ENCODE measurements at places on chromosomes 16 and 17.

GRCh38 chr17:5788266-5788900, 204.1 kb upstream of the NLRP1 start:
- DNase-seq: no peak

GRCh38 chr16:47817048-47817447, 338.7 kb downstream of the ABCC12 start:
- no peak for DNase-seq

DNA sequence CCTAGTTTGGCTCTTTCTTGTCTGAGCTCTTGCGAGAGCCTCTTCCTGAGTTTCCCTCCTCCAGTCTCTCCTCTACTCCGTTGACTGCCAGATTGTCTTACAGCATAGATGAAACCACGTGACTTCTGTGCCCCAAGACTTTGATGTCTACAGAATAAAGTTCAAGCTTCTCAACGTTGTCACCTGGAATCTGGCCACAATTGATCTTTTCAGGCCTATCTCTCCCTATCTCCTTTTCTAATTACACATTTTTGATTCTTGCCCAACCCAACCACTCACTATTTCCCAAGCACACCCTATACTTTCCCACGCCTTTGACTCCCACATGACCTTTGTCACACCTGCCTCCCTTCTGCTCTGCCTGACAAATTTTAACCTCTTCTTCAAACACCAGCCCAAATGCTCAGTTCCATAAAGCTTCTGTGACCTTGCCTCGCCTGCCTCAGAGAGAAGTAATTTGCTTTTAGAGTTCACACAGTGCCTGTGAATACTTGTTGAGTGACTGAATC, 52.4 kb upstream of the PMFBP1 start:
- no peak for DNase-seq

- DNase-seq: no peak
Observed at GRCh38 chr17:55598495-55598894, 87.2 kb upstream of the SMIM36 start.

DNA sequence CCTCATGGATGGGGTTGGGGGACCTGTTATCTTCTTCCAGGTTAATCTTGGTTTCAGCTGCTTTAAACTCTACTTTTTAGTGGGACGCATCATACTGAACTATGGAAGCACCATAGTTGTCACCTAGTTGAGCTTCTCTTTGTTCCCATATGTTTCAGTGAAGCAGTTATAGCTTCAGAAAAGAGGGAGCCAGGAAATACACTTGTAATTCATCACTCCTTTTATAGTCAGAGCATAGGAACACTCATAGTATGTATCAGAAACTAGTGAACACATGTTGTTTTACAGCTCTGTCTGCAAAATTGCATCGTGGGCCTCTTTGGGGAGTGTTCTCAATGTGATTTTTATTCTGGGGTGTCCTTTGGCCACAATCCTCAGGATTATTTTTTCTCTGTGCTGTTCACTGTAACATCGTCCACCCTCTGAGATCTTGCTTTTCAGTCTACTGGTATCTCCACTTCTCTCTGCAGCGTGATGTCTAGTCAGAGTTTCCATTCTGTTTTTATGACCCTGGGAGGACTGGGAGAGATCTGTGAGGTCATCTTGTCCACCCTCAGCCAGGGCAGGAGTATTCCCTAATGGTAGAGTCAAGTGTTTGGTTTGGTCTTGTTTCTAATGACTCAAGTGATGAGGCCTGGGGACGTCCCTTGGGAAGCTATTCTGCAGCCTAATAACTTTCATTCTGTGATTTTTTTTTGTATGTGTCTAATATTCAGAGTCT, 585.4 kb downstream of the WWOX start:
- no peak for DNase-seq

GRCh38 chr17:9299695-9300094, 275.9 kb downstream of the STX8 start:
- no peak for DNase-seq

GRCh38 chr16:583470-583814, 6.4 kb upstream of the RAB40C start:
- DNase-seq: no peak

GRCh38 chr16:23428351-23428750, 24.6 kb downstream of the COG7 start:
- no peak for DNase-seq

GRCh38 chr17:56773124-56773523, 60.6 kb downstream of the C17orf67 start:
- no peak for DNase-seq

GRCh38 chr17:2571523-2572303, 21.7 kb upstream of the PAFAH1B1 start:
- DNase-seq: no peak

- no peak for DNase-seq
Observed at GRCh38 chr17:68595986-68596385, 5.2 kb downstream of the FAM20A start.

Data from stimulated activated CD4-positive, alpha-beta T cell treated with anti-CD3 and anti-CD28 coated beads, Interleukin-2, amount 100 ng/mL, for 24 hours (primary cell).